H9 (cell line): ENCODE measurements at places on chromosomes 11 and 22.

GRCh38 chr22:22927888-22928665, 40.5 kb downstream of the IGLL5 start:
- DNase-seq = no peak

DNA sequence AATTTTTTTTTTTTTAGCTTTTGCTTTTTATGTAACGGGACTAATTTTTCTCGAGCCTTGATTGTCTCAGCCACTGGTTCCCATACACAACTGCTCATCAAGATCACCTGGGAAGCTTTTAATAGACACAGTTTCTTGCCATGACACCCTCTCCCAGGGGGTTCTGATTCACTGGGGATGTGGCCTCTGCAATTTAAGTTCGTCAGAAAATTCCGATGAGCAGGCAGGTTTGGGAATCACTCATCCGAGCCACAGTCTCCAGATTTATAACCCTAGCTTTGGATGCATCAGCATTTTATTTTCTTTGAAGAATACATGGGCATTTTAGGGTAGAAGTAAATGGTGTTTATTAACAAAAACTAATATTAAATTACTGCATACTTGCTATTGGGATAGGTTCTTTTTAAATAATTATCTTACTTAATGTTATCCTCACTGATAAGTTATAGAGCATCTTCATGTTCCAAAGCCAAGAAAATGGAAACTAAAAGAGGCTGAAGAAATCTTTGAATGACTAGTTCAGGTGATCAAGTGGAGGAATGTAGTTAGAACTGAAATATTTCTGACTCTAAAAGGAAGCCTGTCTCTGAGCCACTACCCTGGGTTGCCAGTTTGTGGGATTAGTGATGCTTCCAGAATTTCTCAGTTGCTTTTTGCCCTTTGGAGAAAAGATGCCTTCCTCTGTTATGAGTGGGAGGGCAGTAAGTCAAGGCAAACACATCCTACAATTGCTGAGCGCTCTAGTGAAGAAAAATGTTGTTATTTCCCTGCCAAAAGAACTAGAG, 319.0 kb downstream of the DDX10 start:
- DNase-seq = no peak

- no peak for DNase-seq
These were observed 61.4 kb downstream of the MTMR3 start for GRCh38 chr22:29944339-29944738.

- no peak for DNase-seq
These were observed 59.0 kb upstream of the PDE3B start for GRCh38 chr11:14584595-14584994.

- DNase-seq = no peak
These were observed 17.6 kb upstream of the TAB1 start for GRCh38 chr22:39381930-39382329.

- DNase-seq = no peak
These were observed 1.1 kb upstream of the VSIG2 start for GRCh38 chr11:124753205-124753604.

DNA sequence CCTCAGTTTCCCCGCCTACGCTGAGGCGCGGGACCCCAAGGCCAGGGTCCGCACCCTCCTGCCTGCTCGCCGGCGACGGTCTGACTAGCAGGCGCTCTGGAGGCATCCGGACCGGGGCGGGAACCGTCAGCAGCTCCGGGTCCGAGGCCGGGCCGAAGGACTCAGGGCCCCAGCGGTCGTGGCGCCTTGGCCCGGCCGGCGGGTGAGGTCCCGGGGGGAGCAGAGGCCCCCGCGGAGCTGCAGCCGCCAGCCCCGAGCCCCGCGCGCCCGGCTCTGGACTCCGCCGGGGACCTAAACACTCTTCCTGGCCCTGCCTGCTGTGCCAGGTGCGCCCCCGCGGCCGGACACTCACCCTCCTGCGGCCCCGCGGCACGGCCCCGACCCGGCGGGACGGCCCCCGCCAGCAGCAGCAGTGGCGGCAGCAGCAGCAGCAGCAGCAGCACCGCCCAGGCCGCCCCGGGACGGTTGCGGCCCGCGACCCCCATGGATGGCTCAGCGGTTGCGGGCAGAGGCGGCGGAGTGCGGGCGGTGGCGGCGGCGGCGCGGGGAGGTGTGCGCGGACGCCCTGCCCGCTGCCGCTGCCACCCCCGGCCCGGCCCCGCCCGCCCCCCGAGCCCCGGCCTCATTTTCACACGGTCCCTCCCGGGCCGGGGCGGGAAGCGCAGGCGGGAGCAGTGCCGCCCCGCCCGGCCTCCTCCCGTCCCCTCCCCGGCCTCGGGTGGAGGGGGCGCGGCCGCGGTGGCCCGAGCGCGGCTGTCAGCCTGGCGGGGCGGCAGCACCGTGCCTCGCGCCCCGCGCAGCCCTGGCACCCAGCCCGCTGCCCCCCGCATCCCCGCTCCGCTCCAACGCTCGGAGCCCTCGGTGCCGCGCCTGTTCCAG, at the start of gene SCUBE2:
Gene SCUBE2 (minus strand): TSS at position 556 of the 879 bp plus-strand sequence. CDS start 71 bp downstream, at position 485.
- peak; percentile 45 for DNase-seq
